NCI-H226 (cell line): ENCODE measurements at places on chromosomes 3 and 15.

DNA sequence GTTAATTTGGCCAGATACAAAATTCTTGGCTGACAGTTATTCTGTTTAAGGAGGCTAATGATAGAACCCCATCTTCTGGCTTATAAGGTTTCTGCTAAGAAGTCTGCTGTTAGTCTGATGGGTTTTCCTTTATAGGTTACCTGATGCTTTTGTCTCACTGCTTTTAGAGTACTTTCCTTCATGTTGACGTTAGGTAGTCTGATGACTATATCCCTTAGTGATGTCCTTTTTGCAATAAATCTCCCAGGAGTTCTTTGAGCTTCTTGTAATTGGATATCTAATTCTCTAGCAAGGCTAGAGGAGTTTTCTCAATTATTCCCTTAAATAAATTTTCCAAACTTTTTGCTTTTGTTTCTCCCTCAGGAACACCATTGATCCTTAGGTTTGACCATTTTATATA is 114.1 kb upstream of the CDIN1 start:
- no peak for DNase-seq

- DNase-seq, result peak; percentile 79
These were observed at the start of gene C15orf61 for GRCh38 chr15:67521029-67521782. Gene C15orf61 (plus strand): TSS chr15:67521131. CDS start chr15:67521249, 118 bp downstream.

DNA sequence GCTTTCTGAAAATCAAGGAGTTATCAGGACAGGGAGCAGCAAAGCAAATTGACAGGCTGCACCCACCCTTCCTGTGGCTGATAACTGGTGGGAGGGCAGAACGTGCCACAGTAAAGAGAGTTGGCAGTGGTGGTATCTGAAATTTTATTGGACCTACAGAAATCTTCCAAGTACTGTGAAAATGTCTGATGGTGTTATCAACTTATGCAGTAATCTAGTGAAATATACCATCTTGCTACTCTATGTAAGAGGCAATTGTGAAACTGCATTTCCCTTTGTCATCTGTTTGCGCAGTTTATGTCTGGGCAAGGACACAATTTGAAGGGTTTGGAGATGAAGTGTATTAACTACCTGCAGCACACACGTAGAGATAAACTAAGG is 1.5 kb downstream of the PLCL2 start:
- DNase-seq, result no peak

- DNase-seq, result no peak
These were observed 8.6 kb upstream of the CBLB start for GRCh38 chr3:105877336-105877910.

DNA sequence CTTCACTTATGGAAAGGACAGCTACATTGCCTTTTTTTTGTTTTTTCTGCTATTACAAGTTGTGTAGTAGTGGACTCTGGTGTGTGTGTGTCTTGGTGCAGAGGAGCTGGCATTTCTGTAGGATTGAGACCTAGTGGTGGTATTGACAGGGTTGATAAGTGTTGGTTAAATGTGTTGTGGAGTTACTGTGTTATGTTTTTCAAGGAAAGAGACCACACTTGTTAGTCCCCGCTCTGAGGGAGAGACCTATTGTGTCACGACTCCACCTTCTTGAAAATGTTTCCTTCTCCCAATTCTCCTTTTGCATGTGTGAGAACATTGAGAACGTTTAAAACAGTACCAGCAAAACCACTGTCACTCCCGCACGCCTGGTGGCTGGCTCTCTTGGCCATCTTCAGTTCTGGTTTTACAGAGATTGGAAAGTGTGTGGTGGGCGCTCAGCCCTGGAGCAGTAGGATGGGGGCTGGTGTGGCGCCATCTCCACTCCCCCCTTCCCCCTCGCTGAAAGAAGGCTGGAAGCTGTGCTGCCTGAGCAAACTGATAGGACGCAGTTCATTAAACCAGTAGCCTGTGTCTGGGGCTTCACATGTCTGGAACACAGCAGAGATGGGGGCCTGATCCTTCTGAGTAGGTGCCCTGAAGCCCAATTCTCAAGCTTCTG is 5.5 kb downstream of the KLF13 start:
- DNase-seq, result no peak

DNA sequence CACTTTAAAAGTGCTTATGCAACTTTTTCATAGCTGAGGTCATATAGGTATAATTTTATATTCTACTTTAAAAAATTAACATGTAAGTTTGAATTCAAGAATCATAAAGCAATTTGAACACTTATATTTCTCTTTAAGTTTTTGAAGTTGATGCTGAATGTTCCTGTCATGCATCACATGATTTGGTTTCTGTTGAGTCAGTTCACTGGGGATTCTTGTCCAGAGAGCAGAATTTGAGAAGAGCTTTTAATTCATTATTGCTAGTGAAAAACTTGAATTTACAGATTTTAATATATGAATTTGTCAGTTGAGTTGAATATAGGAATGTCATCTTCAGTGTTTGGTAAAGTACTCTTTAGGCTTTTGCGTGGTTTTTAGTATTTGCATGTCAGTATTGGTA is 7.9 kb downstream of the SLC25A26 start:
- no peak for DNase-seq

DNA sequence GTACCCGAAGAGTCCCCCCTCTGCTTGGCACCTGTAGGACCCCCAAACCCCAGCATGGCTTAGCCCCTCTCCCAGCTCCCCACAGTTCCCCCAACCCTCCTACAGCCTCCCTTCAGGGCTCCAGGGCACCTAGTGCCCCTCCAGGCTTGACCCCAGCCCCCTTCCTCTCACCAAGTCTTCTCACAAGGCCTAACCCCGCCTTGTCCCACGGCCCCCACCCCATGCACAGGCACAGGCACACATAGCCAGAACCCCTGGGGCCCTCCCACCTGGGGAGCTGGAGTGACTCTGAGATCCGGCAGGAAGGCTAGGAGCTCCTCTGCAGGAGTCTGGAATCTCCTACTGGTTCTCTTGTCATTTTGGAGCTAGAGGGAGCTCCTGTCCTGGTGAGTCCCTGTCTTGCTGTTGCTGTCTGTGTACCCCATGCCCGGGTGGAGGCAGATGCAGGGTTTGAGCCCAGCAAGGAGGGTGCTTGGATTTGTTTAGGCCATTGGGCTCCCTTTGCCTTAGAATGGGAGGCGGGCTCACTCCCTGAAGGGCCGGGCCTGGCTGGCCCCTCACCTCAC is 39.6 kb downstream of the KLF13 start:
- no peak for DNase-seq

DNA sequence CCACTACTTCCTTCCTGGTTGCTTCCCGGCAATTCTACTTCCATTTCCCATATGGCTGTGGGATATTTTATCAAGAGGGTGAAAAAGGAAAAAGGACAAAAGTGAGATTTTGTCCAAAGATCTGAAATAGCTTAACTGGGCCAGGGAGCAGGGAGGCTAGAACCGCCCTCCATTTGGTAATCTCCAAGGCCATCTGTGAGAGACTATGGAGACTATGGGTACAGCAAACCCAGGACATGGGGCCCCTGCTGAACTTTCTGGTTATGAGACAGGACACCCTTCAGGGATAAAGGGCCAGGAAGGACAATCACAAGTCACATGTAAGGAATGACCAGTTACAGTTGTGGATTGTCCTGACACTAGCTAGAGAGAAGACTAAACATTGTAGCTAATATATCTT is 24.3 kb downstream of the ZSCAN2 start:
- no peak for DNase-seq

DNA sequence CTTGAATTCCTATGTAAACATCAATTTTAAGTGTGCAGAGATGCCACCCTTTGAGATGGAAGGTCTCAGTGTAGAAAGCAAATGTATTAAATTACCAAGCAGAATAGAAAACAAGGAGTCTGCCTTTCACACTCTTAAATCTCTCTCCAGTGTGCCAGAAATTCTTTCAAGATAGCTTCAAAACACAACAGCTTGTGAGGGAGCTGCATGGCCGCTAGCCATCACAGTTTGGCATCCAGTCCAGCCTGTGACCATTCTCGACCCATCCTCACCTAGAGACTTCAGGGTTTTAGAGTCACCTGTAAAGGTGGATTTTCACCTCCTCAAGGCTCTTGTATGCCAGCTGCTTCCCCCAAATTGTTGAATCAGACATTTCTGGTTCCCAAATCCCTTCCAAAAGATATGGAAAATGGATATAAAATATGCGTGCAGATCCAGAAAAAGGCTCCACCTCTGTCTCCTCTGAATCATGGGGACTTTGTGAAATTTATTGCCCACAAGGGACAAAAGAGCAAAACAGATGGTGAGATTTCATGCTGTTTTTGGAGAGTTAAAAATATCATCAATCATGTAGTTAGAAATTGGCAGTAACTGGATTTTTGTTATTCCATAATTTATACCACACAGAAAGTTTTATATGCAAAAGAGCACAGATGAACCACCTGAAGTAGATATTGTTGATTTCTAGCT is 114.2 kb upstream of the THRB start:
- DNase-seq, result no peak

DNA sequence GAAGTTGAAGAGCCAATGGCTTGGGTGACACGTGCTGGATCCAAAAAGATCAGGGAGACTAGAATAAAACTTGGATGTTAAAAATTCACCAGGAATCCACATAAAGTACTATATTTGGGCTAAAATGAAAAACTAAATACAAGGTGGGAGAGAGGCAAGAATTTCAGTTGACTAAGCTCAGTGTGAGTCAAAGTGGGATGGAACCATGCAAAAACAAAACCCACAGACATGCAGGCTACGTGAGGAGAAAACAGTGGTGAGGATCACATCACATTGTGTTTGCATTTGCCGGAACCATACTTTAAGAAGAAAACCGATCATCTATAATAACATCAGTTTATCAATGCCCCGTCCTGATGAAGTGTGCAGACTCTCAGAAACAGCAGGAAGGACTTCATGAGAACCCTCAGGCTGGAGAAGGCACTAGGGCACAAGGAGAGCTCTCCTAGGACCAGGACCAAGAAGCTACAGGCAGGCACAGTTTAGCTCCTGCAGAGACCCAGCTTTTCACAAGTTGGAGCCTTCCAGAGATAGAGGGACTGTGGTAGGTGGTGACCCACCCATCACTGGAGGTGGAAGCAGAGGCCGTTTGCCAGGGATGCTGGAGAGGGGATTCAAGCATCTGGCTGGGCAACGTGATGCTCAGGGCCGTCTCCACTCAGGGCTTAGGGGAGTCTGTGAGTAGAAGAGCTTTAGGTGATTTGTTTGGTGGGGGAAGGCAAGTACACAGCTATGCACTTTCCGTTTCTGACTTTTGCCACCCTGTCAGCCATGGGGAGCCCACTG is 29.0 kb upstream of the NR2E3 start:
- no peak for DNase-seq

- DNase-seq, result no peak
These were observed 68.9 kb downstream of the PLD1 start for GRCh38 chr3:171741377-171741776.

- DNase-seq, result no peak
These were observed 39.4 kb upstream of the LMOD3 start for GRCh38 chr3:69161587-69162307.

DNA sequence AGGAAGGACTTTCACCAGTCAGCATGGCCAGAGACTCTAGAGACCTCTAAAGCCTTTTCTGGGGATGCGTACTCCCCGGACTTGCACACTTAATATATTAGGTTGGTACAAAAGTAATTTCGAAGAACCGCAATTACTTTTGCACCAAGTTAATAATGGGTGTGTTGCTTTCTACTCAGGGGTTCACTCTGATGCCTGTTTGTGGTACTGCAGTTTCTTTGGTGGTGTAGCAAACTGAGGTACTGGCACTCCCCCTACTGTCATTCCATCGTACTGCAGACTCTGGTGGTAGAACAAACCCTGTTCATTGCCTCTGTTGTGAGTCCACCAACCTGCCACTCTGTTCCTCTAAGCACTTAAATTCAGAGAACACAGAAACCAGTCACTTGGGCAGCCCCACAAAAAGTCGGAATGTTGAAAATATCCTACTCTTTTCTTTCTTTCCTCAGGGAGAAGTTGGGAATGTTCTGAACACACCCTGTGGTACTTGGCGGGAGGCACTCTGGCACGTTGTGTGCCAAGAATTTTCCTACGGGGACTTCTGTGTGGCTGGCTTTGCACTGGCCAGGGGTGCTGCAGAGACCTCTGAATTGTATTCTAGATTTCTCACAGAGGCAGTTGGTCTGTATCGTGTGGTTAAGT is 46.3 kb downstream of the GABRG3 start:
- DNase-seq, result peak; percentile 2

DNA sequence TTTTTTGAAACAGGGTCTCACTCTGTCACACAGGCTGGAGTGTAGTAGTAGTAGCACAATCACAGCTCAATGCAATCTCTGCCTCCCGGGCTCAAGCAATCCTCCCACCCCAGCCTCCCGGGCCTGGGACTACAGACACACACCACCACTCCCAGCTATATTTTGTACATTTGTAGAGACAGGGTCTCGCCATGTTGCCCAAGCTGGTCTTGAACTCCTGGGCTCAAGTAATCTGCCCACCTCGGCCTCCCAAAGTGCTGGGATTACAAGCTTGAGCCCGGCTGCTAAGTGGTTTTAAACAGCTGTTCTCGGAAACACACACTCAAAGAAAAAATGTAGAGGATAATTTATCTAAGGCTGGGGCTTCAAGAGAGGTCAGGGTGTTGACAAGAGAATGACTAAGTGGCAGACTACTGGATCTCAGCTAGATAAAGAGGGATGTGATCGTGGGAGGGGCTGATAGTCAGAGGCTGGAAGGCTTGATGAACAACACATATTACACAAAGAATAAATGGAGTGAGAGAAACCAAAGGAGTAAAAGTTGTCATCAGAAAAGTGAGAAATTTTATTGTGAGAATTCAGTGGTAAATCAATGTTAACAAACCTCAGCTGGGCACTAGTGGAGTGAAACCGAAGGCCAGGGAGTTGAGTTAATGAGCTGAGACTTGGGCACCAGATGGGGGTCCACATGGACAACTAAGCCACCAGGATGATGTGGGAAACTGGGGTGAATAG is 6.7 kb downstream of the CCR5AS start:
- peak; percentile 95 for DNase-seq
